ENCODE measurements at places on chromosomes 5 and 9.

DNA sequence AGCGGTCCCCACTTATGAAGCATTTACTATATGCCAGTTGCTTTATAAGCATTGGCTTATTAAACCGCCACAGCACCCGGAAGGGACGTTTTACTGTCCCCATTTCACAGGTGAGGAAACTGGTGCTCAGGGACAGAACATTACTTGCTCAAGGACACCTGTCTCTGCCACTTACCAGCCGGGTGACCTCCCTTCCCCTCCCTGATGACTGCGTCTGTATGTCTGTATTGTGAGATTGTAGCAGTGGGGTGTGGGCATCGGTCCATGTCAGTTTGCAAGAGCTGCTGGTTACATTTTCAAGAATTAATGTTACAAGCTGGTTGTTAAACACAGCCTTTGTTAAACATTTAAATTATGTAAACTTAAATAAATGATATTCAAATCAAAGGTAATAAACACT lies 77.6 kb upstream of the LMX1B start:
- DNase-seq: no peak

GRCh38 chr9:27094640-27095298 lies 14.3 kb upstream of the TEK start:
- DNase-seq: no peak

DNA sequence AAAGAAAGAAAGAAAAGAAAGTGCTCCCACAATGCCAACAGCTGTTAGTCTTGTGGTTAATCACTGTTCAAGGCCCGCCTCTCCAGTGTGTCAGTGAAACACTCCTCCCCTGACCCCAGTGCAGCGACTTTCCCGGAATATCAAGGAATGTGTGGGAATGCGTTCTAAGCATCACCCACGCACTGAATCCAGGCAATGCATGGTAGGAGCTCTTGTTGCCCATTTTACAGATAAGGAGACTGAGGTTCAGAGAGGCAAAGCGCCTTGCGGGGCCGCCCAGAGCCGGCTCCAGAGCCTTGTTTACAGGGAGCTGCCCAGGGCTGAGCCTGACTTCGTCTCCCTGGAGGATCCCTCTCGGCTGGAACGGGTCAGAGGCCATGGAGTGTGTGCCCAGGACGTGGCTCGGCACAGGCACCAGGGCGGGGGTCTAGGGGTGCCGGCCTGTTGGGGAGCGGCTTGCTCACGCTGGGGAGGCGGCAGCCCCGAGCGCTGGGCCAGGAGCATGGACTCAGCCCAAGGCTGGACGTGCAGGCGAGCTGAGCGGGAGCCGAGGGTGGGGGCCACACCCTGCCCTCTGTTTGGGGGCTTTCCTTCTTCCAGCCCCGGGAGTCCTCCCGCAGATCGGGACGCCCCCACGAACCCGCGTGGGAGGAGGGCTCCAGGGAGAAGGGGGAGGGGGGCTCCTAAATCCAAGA lies 823 bp downstream of the ST6GALNAC6 start:
- DNase-seq: no peak

GRCh38 chr5:175740014-175740413 lies 82.1 kb downstream of the HRH2 start:
- no peak for DNase-seq

DNA sequence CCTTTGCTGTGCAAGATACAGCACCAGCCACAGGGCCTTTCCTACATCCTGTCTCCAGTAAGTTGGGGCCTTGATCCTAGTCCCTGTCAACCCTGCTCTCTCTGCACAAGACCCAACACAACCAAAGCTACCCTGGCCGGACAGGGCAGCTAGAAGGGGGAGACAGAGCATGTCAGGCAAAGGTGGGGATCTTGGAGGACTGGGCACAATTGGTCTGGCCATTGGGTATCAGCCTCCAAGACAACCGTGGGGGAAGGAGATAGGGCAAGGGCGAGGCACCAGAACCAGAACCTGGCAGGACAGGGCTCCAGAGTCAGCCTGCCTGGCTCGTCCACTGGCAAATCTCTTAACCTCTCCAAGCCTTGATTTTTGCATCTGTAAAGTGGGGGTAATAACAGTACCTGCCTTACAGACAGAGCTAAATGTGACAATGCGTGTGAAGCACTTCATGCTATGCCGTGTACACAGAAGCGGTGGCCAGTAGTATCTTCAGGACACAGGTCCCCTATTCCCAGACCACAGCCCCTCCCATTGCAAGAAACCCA lies 51.6 kb upstream of the CDKN2AIPNL start:
- DNase-seq: no peak
